ENCODE measurements at places on chromosomes 6 and 20.

GRCh38 chr6:14130435-14131075 lies 13.0 kb downstream of the CD83 start:
- DNase-seq = no peak

DNA sequence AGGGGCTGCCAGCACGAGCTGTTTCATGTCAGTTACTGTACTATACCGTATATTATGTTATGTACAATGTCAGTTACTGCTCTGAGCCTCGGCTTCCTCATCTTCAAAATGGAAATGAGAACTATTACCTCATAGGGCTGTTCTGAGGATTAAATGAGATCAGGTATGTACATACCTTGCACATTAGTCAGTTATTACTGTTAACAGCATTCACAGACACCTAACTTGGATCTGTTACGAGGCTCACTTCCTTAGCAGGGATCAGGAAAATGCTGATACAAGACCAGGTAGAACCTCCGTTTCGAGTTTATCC lies 69.7 kb upstream of the TBC1D7 start:
- DNase-seq = no peak

- no peak for DNase-seq
These were observed 21.8 kb downstream of the SNX5 start for GRCh38 chr20:17946572-17947473.

DNA sequence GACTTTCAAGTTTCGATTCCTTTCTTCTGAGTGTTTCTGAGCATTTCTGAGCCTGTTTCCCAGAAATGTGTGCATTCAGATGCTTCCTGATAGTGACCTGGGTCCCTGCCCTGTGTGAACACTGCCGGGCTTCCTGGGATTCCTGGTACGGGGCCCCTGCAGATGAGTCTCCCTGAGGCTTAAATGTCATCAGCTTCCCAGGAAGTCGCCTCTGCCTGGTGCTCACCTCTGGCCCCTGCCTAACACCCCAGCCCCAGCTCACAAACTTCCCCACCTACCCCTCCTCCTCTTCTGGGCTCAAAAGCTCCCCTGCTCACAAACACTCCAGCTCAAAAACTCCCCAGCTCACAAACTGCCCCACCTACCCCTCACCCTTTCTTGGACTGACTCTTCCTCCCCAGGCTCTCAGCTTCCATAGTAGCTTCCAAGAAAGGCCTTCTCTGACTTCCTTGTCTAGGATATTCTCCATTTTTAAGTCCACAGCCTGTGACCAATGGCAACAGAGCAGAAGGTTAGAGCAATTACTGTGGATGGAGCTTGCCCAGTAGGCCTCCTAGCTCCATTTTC lies 42.0 kb downstream of the TGM2 start:
- DNase-seq = no peak

- DNase-seq = no peak
These were observed 6.3 kb downstream of the GPR6 start for GRCh38 chr6:109984410-109984809.

DNA sequence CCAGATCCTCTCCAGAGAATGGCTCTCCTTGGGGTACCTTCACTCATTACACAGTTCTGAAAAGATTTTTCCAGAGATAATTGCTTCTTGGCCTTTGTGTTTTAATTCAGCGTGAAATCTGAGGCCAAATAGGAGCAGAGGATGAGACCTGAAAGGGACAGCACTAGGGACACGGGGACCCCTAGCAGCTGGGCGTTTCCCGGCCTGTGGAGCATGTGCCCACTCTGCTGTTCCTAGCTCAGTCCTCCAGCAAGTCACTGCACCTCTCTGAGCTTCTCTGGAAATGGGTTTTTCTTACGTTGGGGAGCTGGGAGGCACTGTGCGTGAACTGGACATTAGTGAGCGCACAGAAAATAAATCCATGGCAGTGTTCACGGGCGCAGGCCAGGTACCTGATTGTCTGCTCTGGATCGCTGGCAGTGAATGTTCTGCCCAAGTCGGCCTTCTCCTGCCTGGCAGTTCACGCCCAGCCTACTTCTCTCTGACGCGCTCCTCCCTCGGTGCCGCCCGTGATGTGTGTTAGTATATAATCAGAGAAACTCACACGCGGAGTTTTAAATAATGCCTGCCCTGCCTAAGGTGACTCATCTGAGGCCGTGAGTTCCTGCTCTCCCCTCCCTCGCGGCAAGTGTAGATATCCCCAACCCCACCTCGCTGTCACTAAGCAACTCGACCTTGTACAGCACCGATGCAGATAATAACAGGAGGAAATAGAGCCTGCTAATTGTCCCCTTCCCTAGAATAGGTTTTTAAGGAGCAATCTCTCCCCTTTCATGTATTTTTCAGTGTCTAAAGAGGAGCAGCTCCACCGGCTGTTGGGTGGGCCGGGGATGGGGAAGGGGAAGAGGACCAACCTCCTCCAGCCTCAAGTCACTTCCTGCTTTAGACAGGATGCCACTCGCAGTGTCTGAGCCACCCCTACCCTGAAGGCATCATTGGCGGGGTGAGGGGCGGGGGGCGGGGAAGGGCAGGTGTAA lies 2.7 kb upstream of the TUBB2A start:
- DNase-seq = no peak

DNA sequence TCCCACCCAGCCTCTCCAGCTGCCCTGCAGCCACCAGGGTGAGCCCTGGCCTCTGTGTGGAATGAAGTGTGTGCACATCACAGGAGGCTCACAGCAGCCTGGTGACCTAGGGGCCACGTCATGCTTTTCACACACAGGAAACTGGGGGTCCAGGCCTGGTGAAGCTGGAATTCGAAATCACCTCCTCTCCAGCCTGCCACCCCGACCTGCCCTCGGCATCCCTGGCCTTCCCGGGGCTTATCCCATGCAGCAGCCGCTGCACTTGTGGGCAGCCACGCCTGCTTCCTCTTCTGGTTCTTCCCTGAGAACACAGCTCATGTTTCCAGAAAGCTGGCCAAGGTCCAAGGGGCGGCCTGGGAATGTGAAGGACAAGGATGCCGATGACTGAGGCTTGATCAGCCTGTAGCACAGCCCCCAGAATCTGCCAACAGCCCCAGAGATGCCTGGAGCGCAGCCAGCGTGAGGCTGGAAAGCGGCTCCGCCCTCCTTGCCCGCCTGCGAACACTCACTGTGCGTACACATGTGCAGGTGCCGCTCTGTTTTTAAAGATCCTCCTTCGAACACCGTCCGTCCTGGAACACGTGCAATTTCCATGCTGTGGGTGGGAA lies 4.2 kb upstream of the NTSR1 start:
- DNase-seq = peak; percentile 72

GRCh38 chr6:168088161-168089053 lies 9.4 kb upstream of the FRMD1 start:
- DNase-seq = no peak

- peak; percentile 76 for DNase-seq
These were observed 90.5 kb downstream of the SYNJ2 start for GRCh38 chr6:158072083-158072721.

DNA sequence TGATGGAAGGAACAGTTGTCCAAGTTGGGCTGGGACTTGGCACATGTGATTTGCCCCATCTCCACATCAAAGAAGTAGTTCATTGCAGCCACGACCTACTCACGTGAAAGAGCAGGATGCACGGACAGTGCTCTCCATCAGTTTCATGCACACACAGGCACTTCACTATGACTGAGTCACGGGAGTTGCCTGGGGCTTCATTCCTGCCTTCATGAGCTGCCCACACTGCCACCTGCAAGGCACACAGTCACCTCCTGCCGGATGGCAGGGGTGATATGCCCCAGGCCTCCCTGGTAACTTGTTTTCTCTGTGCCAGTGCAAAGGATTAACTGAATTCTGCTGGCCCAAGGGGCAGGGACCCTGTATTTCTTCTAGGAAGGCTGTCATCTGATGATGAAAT lies 22.8 kb downstream of the CST5 start:
- DNase-seq = no peak

DNA sequence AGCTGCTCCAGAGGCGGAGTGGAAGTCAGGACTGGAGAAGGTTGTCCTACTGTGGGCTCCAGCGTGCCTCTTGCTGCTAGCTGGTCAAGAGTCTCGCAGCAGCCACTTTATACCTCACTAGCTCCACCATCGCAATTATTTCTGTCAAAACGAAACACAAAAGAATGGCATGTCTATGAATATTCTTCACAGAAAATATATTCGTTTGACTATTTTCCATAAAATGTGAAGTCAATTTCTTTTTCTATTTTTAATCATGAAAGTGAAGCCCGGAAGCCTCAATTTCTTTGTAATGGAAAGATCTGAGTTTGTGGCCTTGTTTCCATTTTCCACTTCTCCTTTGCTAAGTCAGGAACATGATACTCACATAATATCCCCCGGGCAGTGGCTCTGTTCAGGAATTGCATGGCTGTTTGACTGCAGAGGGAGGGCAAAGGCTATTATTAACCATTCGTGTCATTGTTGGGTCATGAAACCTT lies 51.7 kb downstream of the DTD1 start:
- DNase-seq = peak; percentile 31

- DNase-seq = no peak
These were observed 128.0 kb downstream of the DLL1 start for GRCh38 chr6:170162775-170163404.

- no peak for DNase-seq
These were observed 10.2 kb upstream of the ZDHHC14 start for GRCh38 chr6:157370755-157371154.

DNA sequence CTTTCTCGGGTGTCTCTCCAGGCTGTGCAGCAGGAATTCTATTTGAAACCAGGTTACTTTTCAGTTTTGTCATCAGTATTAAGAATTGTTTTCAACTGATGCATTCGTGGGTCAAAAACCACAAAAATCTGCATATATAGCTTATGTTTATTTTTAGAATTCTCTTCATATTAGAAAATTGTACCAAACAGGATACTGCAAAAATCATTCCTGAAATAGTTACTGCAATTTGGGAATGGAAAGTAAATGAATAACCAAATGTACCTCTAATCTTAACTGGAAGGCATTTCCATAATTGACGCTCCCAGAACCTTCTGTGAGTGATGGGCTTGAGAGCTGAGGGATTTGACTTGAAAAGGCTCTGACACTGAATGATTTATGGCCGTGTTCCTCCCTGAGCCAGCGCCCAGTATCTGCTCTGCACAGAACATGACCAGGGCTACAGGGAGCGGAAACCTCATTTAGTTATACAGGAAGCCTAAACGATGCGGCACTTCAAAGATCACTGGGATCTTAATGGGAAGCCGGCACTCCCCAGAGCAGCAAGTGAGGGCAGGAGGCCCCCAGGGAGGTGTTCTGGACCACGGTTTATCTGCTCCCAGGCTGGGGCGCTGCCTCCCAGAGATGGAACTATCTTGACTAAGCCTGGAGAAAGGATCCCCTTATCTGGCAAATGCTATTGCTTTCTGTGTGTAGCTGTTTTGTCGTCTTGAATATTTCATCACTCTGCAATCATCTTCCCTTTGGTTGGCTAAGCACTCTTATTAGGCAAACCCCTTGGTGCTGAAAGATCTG lies 446.0 kb downstream of the QKI start:
- DNase-seq = no peak

- DNase-seq = no peak
These were observed 44.1 kb downstream of the STK4 start for GRCh38 chr20:45010399-45010828.

- peak; percentile 58 for DNase-seq
These were observed 185.7 kb upstream of the MARCKS start for GRCh38 chr6:113671421-113671820.

DNA sequence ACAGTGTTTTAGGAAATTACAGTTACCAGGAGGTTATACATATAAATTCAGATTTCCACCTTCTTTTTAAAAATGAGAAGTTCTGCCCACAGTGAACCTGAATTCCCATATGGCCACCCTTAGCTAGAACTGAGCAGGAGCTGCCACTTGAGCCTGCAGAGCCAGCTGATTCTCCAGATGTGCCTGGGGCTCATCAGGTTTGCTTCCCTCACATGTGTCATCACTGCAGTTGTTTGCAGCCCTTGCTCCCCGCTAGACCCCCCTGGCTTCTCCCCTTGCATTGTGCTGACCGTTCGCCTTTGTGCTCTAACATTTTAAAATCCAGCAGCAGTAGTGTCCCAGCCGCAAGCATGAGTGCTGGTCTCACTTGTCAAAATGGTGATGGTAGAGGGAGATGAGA lies 131.1 kb downstream of the UTRN start:
- no peak for DNase-seq

Measured in suppressor macrophage treated with lipopolysaccharide for 4 hours (primary cell).